Endothelial cell of coronary artery (primary cell): ENCODE measurements at places on chromosomes 7 and 10. TPM values are rescaled to one million over a fixed set of nuclear protein-coding genes. Genes with fewer than 3 reads are reported as not detected.

The MEIG1 gene
- not detected in 2 replicates for total RNA-seq

The GJD4 gene
- total RNA-seq = under 0.01 and 0.09 TPM in 2 replicates

The UROS gene
- total RNA-seq = 36.4 and 54.1 TPM in 2 replicates

The UCMA gene
- not detected in 2 replicates for total RNA-seq

The UNC5B gene
- total RNA-seq = 16.5 and 23.7 TPM in 2 replicates

The ATG9B gene
- total RNA-seq = 0.09 and 0.19 TPM in 2 replicates

The TECTB gene
- not detected in 2 replicates for total RNA-seq

The OR6V1 gene
- not detected in 2 replicates for total RNA-seq

The SLC18A3 gene
- under 0.01 TPM in 1 of 2 replicates, not detected in the other for total RNA-seq
